ENCODE measurements at places on chromosomes 5 and 9.

- DNase-seq = no peak
Observed at GRCh38 chr9:89564346-89564878, 40.4 kb upstream of the GADD45G start.

- DNase-seq = peak; percentile 47
Observed at GRCh38 chr9:6827439-6828145, 69.8 kb downstream of the KDM4C start.

- no peak for DNase-seq
Observed at GRCh38 chr5:118726891-118727290, 261.5 kb downstream of the DTWD2 start.

GRCh38 chr5:143008809-143009521, 238.8 kb downstream of the ARHGAP26 start:
- DNase-seq = peak; percentile 80

GRCh38 chr5:141805874-141806595, 72.2 kb downstream of the PCDH1 start:
- DNase-seq = no peak

DNA sequence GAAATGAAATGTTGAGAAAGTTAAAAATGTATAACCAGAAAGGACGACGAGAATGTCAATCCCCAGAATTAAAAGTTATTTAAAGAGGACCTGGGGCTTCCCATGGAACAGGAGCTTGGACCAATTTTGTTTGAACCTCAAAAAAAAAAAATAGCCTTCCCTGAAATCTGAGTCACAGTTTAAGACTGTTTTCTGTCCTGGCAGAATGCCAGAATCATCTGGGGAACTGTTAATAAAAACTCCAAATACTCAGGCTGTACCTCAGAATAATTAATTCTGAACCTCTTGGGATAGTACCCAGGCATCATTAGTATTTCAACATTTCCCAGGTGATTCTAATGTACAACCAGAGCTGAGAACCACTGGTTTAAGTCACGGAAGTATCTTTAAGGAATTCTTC, 102.2 kb upstream of the SLCO6A1 start:
- DNase-seq = no peak

DNA sequence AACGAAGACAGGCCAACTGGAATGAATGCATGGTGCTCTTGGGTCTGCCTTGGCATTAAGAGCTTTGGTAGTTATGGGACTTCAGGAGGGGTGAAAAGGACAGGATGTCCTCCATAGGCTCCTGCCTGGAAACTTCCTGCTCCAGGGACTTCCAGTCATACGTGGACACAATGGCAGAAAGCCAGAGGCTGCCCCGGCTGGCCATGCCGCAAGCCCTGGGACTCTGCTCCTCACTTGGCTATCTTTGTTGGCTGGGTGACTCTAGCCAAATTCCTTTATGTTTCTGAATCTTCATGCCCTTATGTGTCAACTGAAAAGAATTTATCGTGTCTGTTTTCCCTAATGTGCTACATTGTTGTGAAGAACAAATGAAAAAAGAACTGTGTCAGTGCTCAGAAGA, 136.9 kb downstream of the SIL1 start:
- no peak for DNase-seq

- DNase-seq = peak; percentile 26
Observed at GRCh38 chr5:115068239-115069086, 101.2 kb downstream of the TRIM36 start.

GRCh38 chr5:113067635-113068344, 91.2 kb downstream of the DCP2 start:
- no peak for DNase-seq

DNA sequence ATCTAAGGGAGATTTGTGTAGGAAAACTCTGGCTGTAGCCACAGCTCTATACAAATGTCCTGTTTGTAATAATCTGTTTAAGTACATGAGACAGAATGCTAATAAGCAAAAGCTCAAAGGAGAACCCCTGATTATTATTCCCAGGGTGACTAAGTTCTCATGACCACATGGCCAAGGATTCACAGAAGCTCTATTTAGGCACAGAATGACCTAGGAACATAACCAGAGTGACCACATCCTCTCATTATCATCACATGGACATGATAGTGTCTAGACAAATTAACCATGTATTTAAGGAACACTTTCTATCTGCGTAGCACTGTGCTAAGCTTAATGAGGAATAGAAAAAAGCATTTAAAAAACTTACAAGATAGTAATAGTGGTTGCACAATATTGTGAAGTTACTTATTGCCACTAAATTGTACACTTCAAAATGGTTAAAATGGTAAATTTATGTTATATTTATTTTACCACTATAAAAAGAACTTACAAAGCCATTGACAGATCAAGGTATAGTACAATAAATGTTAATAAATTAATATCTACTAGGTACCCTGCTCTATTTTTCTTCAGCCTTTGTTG, 56.3 kb downstream of the STX17 start:
- no peak for DNase-seq

DNA sequence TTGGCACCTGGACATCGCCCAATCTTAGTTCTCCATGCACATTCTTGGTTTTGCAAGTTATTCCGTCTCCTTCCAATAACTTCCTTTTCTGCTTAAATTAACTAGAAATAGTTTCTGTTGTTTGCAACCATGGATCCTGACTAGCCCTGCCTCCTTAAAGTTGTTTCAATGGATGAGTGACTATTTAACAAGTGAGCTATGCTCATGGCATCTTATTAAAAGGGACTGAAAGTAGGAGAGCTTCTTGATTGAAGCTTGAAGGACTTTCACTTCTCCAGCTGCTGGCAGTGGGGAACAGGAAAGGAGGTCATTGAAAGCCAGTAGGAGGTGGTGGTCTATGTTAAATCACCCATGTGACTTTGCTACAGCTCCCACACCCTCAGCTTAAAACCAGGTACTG, 466.8 kb downstream of the ARHGEF28 start:
- DNase-seq = no peak

DNA sequence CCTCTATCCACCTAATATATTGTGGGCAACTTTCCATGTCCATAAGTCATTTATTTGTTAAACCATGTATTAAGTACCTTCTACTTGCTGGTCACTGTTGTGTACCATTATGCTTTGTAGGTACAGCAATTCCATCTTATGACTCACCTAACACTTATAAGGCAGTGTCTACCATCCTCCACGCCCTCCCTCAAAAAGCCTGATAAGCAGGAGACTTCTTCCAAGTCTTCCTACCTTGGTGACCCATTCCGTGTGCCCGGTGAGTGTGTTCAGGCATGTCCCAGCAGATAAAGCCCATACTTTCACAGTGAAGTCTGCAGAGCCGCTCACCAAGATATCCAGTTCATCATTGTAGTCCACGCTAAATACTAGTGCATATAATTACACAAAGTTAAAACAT, 17.4 kb downstream of the FBXW2 start:
- DNase-seq = no peak
